Heart right ventricle (tissue), 16 donors: ENCODE measurements at places on chromosomes 4 and X. TPM values are rescaled to one million over a fixed set of nuclear protein-coding genes. Genes with fewer than 3 reads are reported as not detected.

EDNRA gene
- 4.4 TPM for polyA plus RNA-seq

- DNase-seq: no peak
Measured at GRCh38 chr4:179719766-179720450, 2277.7 kb upstream of the AGA start.

- DNase-seq: no peak
Measured at GRCh38 chr4:102420563-102421398, 75.5 kb upstream of the SLC39A8 start.

NDST3 gene
- not detected for polyA plus RNA-seq

DNA sequence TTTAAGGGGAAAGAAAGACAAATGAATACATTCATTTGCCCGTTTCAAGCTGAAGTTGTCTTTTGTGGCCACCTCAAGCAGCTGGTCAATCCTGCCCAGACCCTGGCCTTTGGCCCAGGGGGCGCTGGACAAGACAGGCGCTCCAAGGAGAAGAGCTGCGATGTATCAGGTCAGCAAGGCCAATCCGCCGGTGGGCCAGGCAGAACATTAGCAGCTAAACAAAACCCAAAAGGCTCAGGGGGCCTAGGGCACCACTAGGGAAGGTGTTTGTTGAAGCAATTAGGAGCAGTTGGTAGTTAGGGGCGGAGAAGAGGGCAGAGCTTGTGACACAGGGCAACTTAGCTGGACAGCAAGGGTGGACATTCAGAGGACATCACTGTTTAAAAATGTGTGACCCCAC lies 60.8 kb upstream of the TMEM33 start:
- no peak for DNase-seq

FGFR3 gene
- polyA plus RNA-seq: 6.6 TPM

GLRA3 gene
- polyA plus RNA-seq: not detected

ZIC3 gene
- polyA plus RNA-seq: not detected

DNA sequence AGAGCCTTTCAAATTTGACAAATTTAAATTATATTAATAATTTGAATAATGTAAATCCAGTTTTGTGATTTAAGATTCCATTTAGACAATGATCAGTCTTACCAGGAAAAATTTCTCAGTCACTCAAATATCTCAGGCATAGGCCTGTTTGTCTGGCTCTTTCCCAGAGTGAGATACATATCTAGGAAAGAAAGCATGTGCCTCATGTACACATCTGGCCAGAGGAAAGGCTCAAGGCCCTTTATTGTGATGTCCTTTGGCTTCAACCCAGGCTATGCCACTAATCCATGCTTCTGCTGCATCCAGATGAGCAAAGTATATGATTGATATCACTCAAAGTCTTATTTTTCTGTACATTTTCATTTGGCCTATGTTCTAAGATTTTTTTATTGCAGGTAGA lies 473.3 kb upstream of the ADGRL3 start:
- no peak for DNase-seq

- DNase-seq: no peak
Measured at GRCh38 chr4:38939165-38939564, 71.6 kb downstream of the FAM114A1 start.

GRCh38 chr4:79676705-79677104 lies 268.7 kb upstream of the GK2 start:
- DNase-seq: no peak

ANOS1 gene
- polyA plus RNA-seq: 0.81 TPM

DNA sequence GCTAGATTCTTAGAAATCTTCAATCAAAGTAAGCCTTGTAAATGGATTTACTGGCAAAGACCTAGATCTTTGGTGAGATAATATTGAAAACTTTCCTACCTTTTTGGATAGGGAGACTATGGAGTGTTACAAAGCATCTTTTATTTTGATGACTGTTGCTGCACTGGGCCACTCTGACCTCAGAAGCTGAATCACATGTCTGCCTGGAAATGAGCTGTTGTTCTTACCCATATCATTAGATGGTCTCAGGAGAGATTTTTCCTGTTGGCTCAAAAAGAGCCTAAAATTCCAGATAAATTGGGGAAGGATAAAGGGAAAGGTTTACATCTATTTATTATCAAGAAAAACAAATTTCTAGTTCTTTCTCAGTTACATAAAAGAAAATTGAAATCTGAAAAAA lies 127.5 kb upstream of the BMP3 start:
- DNase-seq: no peak

GRCh38 chrX:133984857-133985163 lies 584 bp downstream of the GPC3 start:
- DNase-seq: no peak
